ENCODE measurements at places on chromosomes 3 and 15.

- no peak for DNase-seq
Observed at GRCh38 chr15:62788224-62788623, 254.3 kb upstream of the TPM1 start.

GRCh38 chr3:29453284-29454001 lies 172.6 kb downstream of the RBMS3 start:
- no peak for DNase-seq

- DNase-seq: no peak
Observed at GRCh38 chr3:72398781-72399180, 449.5 kb downstream of the SHQ1 start.

GRCh38 chr15:59170295-59171066 lies 36.2 kb upstream of the LDHAL6B start:
- DNase-seq: no peak

DNA sequence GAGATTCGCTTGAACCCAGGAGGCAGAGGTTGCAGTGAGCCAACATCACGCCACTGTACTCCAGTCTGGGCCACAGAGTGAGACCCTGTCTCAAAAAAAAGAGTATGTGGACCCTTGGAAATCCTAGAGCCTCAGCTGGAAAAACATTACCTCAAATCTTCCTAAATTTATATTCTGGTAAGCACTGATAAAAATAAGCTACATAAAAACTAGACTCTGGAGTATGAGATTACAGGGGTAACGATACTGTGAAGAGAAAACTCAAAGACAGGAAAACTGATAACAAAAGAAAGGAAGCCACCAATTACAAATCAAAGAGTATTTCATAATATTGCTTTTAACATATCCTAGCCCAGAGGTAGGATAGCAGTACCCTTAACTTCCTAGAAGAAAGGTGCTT lies 30.3 kb downstream of the SETD2 start:
- no peak for DNase-seq

GRCh38 chr3:127457094-127457475 lies 133.4 kb downstream of the TPRA1 start:
- no peak for DNase-seq

DNA sequence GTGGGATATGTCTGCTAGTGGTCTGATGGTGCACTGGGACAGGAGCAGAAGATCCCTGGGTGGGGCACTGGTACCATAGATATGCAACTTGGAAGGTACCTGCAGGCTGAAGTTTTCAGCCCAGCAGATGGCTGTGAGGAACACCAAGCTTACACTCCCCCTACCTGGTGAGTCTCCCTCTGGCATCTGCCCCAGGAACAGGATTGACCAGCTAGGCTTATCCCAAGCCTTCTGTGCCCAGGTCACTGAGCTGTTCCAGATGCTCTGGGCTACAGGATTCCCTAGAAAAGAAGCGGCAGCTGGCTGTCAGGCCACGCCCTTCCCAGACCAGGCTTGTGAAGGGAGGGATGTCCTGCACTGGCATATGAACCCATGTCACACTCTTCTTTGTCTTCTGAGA lies 1130.0 kb downstream of the NAALADL2 start:
- no peak for DNase-seq

GRCh38 chr15:57025264-57025926 lies 107.0 kb downstream of the TCF12 start:
- DNase-seq: no peak

Measured in stimulated activated CD8-positive, alpha-beta memory T cell treated with anti-CD3 and anti-CD28 coated beads, Interleukin-15, amount 100 ng/mL, for 24 hours (primary cell).